ENCODE measurements at places on chromosomes 4 and X.

- DNase-seq = no peak
Observed at GRCh38 chr4:143700416-143701352, at the start of gene FREM3. Gene FREM3, minus strand, starts transcription at chr4:143700675. Its CDS starts 0 bp downstream, at chr4:143700675.

- DNase-seq = no peak
Observed at GRCh38 chr4:66906314-66906713, 639.0 kb downstream of the CENPC start.

DNA sequence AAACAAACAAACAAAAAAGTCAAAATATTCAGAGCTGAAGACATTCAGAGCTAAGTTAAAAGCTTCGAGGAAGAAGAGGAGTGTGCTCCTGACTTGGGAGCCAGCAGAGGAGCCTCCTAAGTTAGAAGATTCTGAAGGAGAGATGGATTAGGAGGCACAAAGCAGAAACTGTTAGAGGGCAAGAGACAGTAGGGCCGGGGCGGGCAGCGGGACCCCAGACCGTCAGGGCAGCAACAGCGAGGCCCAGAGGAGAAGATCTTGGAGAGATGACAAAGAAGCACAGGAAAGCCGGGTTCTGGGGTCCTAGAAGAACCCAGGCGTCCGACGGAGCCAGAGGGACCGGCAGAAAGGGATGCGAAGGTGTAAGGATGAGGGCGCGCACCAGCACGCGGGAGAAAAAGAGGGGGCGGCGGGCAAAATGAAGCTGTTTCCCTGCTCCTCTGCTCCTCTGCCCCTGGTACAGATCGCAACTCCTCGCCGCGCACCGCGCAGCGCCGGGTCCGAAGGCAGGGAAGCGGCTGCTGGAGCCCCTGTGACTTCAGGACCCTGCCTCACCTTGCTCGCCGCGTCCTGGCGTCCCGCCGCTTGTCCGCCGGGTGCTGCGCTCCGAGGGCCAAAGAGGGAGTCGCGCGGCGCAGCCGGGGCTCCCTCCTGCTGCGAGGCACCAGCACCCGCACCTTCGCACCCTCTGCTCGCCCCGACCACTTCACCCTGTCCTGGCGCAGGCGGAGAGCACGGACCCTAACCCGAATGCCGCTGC, 477 bp downstream of the KLHL13 start:
- DNase-seq = no peak

DNA sequence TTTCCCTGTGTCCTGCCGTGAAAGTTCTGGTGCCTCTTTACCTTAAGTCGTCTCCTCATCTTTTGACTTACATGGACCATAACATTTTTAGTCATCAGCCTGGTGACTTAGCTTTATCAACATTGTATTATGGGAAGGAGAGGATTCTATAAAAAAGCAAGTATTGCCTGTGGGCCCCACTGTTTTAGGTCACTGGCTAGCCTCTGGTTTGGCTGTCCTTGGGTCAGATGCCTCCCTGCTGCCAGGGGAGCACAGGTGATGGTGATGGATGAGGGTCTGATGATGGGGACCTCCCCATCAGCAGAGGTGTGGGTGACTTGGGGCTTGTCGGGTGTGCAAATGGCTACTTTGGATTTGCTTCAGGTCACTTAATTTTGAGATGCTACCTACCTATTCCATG, 51.8 kb downstream of the FAM193A start:
- no peak for DNase-seq

DNA sequence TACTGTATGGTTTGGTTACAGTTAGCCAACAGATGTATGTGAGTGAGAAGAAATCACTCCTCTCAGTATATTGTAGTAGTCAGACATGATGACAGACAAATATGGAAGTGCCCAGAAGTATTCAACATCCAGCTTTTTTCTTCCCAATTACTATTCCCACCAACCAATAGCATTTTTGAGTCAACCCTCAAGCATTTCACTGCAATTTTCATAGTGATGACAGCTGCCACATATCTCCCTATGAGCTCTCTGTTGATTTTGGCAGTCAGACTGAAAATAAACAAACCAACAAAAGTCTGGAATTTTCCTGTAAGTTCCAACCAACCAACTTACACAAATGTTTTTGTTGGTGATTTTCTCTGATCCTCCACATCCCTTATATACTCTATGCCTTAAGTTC, 8.2 kb upstream of the TRAM1L1 start:
- no peak for DNase-seq

GRCh38 chr4:742742-743311, 37.2 kb downstream of the PCGF3 start:
- DNase-seq = peak; percentile 54

GRCh38 chr4:123517971-123518370, 121.4 kb downstream of the SPRY1 start:
- no peak for DNase-seq

- peak; percentile 22 for DNase-seq
Observed at GRCh38 chr4:16001484-16001858, 38.5 kb upstream of the FGFBP2 start.

GRCh38 chr4:41362621-41363383, 106.1 kb downstream of the UCHL1 start:
- no peak for DNase-seq

DNA sequence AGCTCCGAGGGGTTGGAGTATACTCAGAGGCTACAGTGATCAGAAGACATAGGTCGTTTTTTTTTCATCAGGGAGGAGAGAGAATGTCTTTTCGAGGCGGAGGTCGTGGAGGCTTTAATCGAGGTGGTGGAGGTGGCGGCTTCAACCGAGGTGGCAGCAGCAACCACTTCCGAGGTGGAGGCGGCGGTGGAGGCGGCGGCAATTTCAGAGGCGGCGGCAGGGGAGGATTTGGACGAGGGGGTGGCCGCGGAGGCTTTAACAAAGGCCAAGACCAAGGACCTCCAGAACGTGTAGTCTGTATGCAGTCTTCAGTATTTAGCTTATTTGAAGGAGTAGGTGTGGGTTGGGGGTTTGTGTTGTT, 500 bp downstream of the GAR1 start:
- peak; percentile 17 for DNase-seq

DNA sequence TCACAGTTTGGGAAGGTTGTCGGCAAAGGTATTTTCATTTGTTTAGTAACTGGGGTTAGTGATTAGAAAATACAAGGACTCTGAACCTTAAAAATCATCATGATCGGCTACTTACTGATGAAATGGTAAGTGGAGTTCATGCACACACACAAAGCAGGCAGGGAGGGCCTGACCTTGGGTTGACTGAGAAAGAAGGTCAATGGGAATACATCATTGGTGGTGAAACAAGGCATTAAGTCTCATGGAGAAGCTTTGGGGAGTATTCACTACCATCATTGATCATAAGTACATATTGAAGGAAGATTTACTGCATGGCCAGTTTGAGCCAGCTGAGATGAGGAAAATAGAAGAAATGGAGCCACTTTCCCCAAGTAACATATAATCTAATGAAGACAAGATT, 74.4 kb downstream of the LUZP4 start:
- DNase-seq = no peak

DNA sequence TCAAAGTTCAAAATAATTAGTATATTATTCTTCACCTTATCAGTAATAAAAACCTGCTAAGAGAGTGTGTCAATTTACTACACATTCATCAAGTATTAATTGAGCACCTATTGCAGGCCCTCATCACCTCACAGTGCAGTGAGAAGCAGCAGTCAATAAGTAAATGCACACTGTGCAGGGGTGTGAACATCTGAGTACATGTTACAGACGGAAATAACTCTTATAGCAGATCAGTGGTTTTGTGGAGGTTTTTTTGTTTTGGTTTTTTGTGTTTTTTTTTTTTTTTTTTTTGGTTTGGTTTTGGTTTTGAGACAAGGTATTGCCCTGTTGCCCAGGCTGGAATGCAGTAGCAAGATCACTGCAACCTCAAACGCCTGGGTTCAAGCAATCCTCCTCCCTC, 20.3 kb downstream of the KLF3 start:
- no peak for DNase-seq

- DNase-seq = no peak
Observed at GRCh38 chr4:8748236-8748575, 123.4 kb downstream of the HMX1 start.

- DNase-seq = no peak
Observed at GRCh38 chrX:85378461-85378860, 1.0 kb downstream of the POF1B start.

DNA sequence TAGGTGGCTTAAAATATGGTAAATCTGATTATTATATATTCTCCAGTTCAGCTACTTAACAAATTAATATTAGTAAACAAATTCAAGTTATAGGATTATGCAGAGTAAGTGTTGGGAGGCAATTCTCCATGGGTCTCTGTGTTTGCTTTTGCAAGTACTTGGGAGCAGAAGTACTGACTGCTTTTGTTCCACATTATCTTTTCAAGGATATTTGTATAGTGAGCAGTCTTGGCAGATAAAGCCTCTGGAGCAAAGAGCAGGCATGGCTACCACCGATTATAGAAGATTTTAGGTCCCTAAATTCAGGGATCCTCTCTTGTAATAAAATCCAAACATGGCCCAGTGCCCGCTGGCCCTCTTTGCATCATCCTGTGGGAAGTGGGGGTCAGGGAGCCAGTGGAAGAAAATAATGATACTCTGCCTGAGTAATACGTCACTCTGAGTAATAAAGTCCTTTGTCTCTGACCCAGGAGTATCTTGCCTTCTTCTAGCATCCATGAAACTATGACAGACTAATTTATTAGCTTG, 23.2 kb downstream of the NDNF start:
- DNase-seq = no peak

GRCh38 chrX:123450222-123450621, 266.1 kb downstream of the GRIA3 start:
- no peak for DNase-seq

GRCh38 chr4:143026459-143027170, 158.1 kb upstream of the USP38 start:
- no peak for DNase-seq

DNA sequence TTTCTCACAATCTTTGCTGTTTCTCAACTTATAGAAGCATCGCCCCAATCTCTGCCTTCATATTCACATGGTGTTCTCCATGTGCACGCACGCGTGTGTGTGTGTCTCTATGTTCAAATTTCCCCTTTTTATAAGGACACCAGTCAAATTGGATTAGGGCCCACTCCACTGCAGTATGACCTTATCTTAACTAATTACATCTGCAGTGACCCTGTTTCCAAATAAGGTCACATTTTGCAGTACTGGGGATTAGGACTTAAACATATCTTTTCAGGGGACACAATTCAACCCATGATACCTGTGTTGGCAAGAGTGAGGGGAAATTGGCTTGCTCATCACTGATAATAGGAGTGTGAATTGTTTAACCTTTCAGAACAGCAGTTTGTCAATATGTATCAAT, 66.5 kb upstream of the MAGEA10 start:
- DNase-seq = no peak

- DNase-seq = no peak
Observed at GRCh38 chr4:6152869-6153705, 47.3 kb downstream of the JAKMIP1 start.

DNA sequence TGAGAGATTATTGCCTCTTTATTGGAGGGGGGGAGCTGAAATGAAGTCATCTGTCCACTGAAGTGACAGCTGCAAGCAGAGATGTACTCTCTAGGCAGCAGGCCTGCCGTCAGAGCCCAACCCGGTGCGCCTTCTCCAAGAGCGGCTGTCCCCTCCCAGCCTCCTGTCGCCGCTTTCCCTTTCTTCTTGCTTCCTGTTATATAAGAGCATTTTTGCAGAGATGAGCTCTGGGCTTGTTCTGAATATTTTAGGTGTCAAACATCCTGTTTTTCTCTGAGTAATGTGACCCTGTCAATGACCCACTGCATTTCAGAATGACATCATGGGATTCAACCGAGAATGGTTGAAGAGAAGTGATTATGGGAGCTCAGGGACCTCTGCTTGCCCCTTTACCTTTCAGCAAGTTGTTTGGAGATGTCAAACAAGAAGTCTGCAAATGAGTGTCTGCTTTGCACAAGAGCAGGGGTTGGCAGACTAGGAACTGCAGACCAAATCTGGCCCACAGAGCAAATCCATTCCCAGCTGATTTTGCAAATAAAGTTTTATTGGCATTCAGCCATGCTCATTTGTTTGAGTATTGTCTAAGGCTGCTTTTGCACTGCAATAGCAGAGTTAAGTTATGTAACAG, 79.9 kb downstream of the SLC9A6 start:
- no peak for DNase-seq

GRCh38 chr4:139532947-139533346, 23.1 kb downstream of the SETD7 start:
- DNase-seq = no peak

DNA sequence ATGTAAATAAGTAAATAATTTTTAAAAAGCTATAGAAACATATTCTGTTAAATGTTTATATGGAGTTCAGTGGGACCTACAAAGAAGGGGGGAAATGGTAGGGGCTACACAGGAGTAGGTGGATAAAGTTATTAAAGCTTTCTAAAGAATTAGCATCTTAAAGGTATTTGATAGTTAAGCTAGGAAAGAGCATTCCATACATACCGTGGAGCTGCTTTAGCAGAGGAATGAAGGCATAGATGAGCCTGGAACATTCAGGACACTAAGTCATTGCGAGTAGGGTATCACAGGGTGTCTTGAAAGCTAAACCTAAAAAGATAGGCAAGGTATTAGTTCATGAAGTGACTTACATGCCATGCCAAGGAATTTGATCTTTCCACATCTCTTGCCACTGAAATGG, 60.4 kb downstream of the SLC10A6 start:
- no peak for DNase-seq

DNA sequence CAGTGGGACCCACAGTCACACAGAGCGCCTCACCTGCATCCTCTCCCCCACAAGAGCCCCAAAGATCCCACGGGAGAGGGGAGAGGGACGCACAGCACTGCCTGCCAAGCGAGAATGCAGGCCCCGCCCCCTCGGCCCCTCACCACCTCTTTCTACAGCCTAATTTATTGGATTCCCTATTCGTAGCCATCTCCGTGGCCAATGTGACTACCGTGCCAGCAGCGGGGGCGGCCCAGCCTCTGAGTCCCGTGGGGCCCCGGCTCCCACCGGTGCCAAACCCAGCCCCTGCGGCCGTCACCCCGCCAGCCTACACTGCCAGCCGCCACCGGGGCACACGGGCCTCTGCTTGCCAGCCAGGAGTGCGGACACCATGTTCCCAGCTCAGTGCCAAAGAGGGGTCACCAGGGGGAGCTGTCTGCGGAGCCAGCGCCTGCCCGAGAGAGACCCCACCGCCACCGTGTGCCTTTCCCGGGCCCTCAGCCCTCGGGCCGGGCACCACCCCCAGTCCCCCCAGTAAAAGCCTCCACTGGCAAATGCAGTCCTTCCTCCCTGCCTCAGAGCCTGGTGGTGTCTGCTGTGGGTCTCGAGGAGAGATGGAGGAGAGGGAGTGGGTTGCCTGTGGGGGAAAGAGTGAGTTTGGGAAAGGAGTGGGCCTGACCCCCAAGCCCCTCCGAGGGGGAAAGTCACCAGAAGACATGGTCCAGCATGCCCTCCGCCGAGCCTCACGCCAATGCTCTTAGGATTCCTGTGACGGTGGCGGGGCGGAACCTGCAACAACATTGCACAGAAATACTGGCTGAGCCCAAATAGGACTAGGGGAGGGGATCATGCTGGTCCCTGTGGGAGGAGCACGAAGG, 19.6 kb upstream of the PLXNB3 start:
- no peak for DNase-seq

GRCh38 chrX:46588263-46588662, 14.7 kb downstream of the CHST7 start:
- DNase-seq = no peak

DNA sequence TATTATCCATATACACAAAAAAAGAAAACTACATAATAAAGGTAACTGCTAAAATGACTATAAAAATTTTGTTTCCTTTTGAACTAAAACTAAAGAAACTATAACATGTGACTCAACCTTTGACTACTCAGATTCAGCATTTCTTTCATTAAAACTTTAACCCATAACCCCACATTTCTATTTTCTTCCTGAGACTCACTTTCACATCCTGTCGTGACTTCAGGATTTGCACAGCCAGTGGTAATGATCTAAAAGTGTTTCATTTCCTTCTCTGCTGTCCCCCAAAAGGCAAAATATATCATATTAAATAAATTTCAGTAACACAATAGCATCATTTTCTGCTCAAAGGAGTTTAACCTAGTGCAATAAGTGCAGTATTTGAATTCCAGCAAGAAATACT, 1022.4 kb upstream of the DIAPH2 start:
- DNase-seq = no peak

All from stimulated activated CD4-positive, alpha-beta T cell treated with anti-CD3 and anti-CD28 coated beads, Interleukin-12 subunit alpha, Interleukin-12 subunit beta, amount 100 ng/mL, for 24 hours (primary cell).